Activated CD4-positive, alpha-beta T cell treated with anti-CD3 and anti-CD28 coated beads for 4 hours (primary cell): ENCODE measurements at places on chromosomes 16 and 17.

GRCh38 chr17:49551221-49552069 is 24.2 kb upstream of the NXPH3 start:
- DNase-seq: no peak

DNA sequence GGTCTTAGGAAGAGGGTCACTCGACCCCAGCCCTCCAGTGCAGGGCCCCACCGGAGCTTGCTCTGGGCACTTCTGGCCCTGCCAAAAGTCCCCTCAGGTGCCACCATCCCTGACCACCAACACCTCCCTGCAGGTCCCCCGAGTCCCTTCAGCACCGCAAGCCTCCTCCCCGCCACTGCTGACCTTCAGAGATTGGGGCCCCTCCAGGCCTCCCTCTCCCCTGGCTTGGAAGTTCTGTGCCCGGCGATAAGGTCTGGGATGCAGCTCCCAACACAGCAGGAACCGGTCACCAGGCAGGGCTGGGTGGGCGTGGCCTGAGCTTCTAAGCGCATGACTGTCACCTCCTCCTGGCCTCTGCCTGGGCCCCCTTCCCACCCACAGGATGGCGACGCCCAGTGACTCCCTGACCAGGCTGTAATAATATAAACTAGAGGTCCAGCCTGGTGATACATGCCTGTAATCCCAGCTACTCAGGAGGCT is 11.2 kb downstream of the PIEZO1 start:
- DNase-seq: no peak

GRCh38 chr17:39600288-39600996 is 7.3 kb downstream of the NEUROD2 start:
- no peak for DNase-seq

DNA sequence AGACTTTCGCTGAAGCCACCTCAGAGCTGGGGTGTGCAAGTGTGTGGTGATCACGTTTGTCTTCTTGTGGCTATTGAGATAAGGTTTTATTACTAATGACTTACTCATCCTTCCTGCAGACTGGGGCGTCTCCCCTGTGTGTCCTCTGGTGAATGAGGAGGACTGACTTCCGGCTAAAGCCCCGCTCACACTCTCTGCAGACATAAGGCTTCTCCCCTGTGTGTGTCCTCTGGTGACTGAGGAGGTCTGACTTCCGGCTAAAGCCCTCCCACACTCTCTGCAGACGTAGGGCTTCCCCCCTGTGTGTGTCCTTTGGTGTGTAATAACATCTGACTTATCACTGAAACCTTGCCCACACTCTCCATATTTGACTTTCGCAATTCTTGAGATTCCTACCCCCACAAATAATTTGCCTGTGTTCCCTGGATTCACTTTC is 19.4 kb downstream of the PRDM7 start:
- no peak for DNase-seq

GRCh38 chr17:36464765-36465088 is 21.8 kb upstream of the ZNHIT3 start:
- DNase-seq: no peak

DNA sequence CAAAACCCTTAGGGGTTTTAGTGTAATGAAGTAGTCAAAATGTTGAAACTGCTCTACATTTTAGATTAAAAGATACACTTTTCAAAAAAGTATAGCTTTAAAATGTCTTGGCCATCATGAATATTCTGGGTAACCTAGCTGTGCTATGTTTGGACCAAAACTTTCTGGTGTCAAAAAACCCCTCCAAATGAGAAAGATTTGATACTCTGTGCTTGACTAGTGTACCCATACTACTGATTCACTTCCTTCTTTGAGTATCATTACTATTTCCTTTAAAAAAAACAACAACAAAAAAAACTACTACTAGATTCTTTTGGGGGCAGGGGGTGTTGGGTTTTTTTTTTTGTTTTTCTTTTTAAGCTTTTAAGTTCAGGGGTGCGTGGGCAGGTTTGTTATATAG is 37.3 kb downstream of the PTRH2 start:
- no peak for DNase-seq

DNA sequence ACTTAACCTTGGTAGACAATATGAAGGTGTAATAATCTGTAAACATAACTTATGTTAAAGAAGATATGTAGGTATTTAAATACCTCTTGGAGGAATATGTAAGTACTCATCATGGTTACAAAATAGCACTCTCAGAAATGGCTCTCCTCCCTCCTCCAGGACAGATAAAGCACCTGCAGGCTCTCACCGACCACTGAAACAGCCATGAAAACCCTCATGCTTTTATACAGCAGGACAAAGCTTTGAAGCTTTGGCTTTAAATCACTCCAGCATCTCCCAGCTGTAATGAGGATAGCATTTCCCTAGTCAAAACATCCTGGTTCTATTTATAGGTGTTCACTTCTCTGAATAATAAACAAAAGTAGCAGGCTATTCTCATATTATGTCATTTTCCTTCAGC is 69.1 kb upstream of the PMFBP1 start:
- DNase-seq: no peak

DNA sequence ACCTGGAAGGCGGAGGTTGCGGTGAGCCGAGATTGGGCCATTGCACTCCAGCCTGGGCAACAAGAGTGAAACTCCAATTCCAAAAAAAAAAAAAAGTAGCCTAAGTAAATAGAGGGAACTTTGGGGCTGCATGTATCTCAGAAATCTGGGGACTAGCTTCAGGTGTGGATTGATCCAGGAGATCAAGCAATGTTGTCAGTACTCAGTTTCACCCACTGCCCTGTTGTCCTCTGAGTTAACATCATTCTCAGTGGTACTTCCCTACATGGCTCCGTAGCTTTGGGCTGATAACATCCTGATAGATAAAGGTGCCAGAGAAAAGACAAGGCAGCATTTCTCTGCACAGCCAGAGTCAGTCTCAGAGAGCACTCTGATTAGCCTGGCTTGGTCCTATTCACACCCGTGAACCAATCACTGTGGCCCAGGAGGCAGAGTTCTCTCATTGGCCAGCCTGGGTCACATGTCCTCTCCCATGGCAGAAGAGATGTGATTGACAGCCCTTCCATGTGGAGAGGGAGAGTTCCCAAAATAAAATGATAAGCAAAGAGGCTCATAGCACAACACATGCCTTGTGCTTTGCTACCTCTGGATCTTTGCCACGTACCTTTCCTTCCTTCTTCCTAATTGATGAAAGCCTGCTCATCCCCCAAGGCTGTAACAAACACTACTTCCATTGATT is 99.6 kb downstream of the ABCC1 start:
- no peak for DNase-seq

DNA sequence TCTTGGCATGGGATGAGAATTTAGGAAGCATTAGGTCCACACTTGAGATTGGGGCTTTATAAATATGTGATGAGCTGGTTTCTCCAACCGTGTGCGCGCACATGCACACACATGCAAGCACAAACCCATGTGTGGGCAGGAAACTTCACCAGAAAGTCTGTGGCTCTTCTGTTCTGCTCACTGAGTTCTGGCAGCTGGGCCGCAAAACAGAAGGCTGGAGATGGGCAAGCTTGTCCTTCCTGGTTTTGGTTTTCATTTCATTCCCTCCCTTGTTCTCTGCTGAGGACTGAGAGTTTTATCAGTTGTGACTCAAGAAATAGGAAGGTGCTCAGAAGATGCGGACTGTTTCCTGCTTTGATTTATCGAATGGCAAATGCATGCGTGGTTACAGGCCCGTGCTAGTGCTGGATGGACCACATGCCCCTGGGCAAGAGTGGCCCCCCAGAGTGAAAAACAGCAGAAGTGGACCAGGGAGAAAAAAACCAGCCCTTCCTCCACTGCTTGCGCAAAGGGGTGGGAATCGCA is 14.1 kb downstream of the MAP3K14 start:
- DNase-seq: no peak

- DNase-seq: no peak
These were observed 8.3 kb downstream of the PRSS8 start for GRCh38 chr16:31127182-31127581.

DNA sequence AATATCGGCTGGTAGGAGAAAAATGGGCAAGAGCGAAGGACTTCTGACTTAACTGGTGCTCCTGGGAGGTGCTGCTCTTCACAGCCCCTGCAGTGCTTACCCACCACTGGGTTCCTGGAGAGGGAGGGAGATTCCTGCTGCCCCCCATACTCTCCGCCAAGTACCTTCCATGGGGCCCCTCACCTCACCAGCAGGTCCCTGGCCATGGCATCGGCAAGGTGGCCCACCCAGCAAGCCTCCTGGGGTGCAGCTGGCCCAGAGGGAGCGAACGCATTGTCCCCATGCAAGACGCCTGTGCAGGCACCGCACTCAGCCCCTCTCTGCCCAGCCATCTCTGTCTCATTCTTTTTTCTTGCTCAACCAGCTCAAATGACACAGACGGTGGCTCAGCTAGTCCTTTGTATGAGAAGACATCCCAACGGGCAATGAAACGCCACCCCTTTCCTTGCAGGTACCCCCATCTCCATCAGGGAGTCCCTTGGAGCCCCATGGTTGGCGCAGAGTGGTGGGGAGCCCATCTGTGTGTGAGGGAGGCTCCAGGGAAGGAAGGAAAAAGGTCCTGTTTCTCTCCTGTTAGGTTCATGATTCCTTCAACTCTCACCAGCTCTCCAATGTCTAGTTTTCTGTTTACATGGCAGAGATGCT is 9.6 kb upstream of the ALDH3A1 start:
- DNase-seq: no peak

GRCh38 chr17:80504686-80505413 is 28.4 kb upstream of the NPTX1 start:
- no peak for DNase-seq

GRCh38 chr17:3036800-3037199 is 26.6 kb downstream of the OR1D5 start:
- DNase-seq: no peak

GRCh38 chr16:66900721-66901441 is 17.8 kb downstream of the CDH16 start:
- DNase-seq: no peak

- no peak for DNase-seq
These were observed 2.0 kb downstream of the CBX8 start for GRCh38 chr17:79794659-79795511.

DNA sequence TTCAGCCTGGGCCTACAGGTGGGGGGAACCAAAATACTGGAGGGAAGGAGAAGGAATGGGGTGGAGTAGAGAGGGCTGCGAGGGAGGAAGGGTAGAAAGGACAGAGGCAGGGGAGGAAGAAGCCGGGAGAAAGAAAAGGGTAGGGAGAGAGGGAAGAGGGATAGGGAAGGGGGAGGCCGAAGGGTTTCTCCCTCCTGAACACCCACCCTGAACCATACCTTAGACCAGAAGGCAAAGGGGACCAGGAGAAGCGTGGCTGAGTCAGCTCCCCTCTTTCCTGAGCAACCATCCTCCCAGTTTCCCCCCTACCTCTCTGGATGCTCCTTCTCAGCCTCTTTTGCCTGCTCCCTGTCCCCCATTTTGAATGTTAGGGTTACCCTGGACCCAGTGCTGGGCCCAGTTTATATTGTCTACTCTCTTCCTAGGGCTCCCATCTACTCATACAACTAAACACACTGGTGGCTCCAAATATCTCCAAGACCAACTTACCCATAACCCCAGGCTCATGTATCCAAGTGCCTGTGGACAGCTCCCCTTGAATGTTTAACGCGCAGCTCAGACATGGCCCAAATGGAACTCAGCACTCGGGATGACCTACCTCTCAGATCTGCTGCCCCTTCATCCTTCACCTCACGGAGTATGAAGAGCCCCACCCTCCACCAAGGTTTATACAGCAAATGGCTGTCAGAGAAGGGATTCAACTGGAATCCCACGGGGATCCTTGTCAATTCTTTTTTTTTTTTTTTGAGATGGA is 7.8 kb downstream of the TSPOAP1 start:
- no peak for DNase-seq

- peak; percentile 54 for DNase-seq
These were observed 6.4 kb upstream of the GGT6 start for GRCh38 chr17:4566785-4567184.

- no peak for DNase-seq
These were observed 140.5 kb upstream of the WSCD1 start for GRCh38 chr17:5929721-5930120.

GRCh38 chr17:66537502-66537901 is 235.1 kb downstream of the PRKCA start:
- DNase-seq: no peak

- DNase-seq: no peak
These were observed 216.1 kb downstream of the ABCC12 start for GRCh38 chr16:47939680-47940079.

DNA sequence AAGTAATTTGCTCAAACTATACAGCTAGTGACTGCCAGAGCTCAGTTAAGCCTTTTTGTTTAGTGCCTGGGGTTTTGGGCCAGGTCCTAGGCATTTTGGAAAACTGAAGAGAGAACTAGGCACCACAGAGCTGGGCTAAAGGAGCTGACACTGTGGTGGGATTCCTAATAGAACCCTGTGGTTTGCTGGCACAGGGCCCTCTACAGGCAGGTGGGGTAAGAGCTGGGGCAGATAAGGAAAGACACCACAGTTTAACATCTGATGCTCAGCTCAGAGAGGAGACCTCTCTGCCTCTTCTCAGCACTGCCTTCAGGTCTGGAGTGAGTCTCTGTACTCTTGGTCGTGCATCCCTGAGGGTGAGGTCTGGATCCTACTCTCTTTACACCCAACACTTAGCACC is 121.2 kb downstream of the SNX11 start:
- no peak for DNase-seq

- no peak for DNase-seq
These were observed 106.5 kb downstream of the CDH8 start for GRCh38 chr16:61929776-61930175.

DNA sequence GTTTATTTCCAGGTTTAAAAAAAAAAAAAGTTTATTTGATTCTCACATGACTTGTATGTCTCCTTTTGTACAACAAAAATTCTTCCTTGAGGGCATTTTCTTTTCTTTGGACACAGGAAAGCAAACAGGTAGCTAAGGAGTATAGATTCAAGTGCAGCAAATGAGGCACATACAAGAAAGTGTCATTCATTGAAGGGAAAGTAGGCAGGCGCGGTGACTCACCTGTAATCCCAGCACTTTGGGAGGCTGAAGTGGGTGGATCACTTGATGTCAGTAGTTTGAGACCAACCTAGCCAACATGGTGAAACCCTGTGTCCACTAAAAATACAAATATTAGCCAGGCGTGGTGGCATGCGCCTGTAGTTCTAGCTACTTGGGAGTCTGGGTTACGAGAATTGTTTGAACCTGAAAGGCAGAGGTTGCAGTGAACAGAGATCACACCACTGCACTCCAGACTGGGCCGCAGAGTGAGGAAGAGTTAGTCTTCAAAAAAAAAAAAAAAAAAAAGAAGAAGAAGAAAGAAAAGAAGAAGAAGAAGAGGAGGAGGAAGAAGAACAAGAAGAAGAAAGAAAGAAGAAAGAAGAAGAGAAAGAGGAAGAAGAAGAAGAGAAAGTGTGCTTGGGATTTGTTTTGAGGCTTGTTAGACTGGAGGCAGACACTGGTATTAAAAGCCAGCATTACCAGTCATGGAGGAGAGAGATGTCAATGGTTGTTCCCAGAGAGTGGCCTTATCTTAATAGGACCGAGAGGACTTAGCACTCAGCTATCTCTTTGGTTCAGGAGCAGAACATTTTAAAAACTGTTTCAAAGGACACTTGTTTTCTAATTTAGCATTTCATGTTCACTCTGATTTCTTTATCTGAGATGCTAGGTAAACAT is 19.7 kb downstream of the GINS3 start:
- DNase-seq: no peak
